ENCODE measurements at places on chromosomes 2 and 18. TPM values are rescaled to one million over a fixed set of nuclear protein-coding genes. Genes with fewer than 3 reads are reported as not detected.

GRCh38 chr2:98282109-98282508 is 64.1 kb upstream of the CNGA3 start:
- no peak for DNase-seq

The IL36RN gene
- not detected for total RNA-seq

GRCh38 chr2:224039080-224039769 is at the start of gene SERPINE2:
Gene SERPINE2 (minus strand): TSS chr2:224039286. CDS start chr2:224001900, 37,386 bp downstream.
- DNase-seq, result no peak

GRCh38 chr2:237475704-237476141 is 11.3 kb upstream of the MLPH start:
- DNase-seq, result no peak

The SERPINB3 gene
- not detected for total RNA-seq

The CHRNG gene
- not detected for total RNA-seq

The CD302 gene
- total RNA-seq, result 8.2 TPM

DNA sequence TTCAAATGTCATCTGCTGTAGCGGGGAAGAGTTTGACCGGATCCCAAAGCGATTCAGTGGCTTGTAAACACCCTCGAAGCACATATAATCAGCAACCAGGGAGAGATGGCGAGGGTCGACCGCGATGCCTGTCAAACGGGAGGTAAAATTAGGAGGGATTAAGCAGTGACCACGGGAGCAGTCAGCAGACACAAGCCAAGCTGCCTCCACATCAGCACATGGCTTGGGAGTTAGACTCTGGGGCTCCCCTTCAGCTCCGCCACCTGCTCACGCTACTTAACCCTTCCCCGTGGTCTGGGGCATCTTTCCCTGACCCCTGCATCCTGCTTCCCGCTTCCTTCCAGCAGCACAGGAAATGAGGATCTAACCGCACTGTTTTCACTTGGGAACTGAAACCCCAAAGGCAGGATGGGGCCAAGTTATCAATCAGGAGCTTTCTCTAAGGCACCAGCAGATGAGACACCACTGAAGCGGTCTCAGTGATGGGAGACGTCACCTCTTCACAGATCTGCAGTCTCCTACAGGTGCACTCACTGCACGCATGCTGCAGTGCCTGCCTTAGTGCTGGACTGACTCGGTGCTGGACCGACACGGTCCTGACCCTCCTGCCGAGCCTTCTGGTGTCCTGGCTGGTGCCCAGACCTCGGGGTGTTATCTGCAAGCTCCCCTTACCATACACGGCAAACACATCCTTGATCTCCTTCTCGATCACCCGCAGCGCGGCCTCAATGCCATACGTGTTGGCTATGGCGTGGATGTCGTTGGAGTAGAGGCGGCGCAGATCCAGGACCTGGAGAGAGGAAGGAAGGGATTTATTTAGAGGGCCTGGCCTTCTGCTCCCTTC is 77.5 kb downstream of the POLR1A start:
- no peak for DNase-seq

- DNase-seq, result no peak
These were observed 39.4 kb upstream of the CYBRD1 start for GRCh38 chr2:171482877-171483276.
